ENCODE measurements at places on chromosomes 11 and 22.
A peak's percentile ranks its signal among the peaks of the same experiment; 100 is the strongest.

GRCh38 chr11:111305162-111305802 lies 6.9 kb downstream of the POU2AF3 start:
- DNase-seq, result no peak

DNA sequence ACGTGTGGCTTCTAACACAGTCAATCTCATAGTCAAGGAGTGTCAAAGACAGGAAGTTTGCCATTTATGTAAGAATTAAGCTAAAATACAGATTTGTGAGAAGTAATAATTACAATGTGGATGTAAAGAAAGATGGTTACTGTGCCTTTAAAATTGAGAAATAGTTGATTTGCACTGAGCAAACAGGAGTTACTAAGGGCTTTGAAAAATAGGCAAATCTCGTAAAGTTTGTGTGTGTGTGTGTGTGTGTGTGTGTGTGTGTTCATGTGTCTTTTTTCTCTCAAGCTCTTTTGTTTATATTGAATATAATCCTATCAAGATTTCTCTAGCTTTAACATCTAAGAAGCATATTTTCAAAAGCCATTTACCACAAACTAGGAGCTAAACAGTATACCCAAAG lies 2284.5 kb downstream of the LRRC4C start:
- DNase-seq, result peak; percentile 32

DNA sequence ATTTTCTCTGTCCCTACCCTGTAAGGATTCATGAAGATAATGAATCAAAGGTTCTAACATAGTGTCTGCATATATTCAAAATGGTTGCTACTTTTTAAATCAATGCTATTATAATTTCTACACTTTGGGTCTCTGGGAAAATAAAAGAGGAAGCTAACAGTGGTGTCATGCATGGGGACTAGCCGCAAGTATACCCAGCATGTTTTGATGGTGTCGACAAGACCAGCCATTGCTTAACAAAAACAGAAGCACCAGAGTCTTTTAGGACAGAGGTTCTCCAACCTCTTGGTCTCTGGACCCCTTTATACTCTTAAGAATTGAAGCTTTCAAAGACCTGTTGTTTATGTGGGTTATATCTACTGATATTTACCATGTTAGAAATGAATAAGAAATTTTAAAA lies 37.8 kb downstream of the RNF141 start:
- no peak for DNase-seq

- no peak for DNase-seq
Observed at GRCh38 chr11:13291800-13292199, 14.2 kb downstream of the BMAL1 start.

DNA sequence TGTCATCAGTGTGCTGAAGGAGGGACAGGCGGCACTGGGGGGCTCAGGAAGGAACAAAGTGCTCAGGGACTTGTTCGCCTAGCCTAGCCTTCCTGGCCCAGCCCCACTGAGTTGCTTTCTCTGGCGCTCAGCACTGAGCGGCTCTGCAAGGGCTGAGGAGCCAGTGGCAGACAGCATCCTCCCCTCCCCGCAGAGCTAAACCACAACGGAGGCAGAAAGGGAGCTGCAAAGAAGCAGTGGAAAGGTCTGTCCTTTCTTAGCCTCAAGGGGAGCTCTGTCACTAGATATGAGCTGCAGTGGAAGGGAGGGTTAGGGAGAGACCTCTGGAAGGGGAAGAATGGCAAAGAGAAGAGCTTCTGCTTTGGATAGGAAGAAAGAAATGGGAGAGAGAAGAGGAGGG lies 89.7 kb upstream of the PHOX2A start:
- DNase-seq, result no peak

GRCh38 chr11:133681901-133682300 lies 149.6 kb upstream of the OPCML start:
- no peak for DNase-seq

DNA sequence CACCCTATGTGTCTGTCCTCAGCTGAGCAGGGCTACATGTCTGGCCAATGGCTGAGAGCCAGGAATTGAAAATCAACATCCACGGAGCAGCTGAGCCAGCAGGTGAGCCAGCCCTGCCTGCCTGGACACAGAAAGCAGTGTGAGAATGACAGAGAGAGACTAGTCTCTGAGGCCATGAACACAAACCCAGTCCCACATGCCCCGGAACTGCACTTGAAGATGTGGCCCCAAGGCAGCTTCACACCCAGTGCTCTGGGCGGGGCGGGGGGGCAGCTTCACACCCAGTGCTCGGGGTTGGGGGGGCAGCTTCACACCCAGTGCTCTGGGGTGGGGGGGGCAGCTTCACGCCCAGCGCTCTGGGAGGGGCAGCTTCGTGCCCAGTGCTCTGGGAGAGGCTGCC lies 37.6 kb downstream of the TRMU start:
- DNase-seq, result no peak

DNA sequence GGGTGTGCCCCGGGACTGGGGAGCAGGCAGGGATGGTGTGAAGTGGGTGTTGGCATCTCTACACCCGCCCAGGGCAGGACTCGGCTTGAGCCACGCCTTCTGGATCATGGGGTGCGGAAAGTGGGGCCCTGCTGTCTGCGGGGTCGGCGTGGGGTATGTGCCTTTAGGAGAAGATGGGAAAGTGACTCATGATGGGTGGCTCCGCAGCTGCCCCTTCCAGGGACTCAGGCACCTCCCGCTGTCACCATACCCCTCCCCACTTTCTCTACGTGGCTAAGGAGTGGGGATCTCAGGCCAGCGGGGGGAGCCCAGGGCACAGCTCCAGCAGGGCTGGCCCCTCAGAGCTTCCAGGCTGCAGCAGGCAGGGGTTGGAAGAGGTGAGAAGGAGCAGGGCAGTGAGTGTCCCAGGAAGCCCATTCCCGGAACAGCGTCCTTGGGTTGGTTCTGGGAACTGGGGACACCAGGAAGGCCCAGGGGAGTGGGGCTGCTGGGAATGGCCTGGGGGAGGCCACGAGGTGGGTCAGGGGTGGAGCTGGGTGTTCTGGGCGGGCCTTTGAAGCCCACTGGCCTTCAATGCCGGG lies 102.9 kb upstream of the FGF3 start:
- DNase-seq, result no peak

- DNase-seq, result peak; percentile 69
Observed at GRCh38 chr22:41226723-41227655, 13.7 kb downstream of the CHADL start.

GRCh38 chr11:72471005-72471898 lies 36.9 kb upstream of the CLPB start:
- peak; percentile 59 for DNase-seq

DNA sequence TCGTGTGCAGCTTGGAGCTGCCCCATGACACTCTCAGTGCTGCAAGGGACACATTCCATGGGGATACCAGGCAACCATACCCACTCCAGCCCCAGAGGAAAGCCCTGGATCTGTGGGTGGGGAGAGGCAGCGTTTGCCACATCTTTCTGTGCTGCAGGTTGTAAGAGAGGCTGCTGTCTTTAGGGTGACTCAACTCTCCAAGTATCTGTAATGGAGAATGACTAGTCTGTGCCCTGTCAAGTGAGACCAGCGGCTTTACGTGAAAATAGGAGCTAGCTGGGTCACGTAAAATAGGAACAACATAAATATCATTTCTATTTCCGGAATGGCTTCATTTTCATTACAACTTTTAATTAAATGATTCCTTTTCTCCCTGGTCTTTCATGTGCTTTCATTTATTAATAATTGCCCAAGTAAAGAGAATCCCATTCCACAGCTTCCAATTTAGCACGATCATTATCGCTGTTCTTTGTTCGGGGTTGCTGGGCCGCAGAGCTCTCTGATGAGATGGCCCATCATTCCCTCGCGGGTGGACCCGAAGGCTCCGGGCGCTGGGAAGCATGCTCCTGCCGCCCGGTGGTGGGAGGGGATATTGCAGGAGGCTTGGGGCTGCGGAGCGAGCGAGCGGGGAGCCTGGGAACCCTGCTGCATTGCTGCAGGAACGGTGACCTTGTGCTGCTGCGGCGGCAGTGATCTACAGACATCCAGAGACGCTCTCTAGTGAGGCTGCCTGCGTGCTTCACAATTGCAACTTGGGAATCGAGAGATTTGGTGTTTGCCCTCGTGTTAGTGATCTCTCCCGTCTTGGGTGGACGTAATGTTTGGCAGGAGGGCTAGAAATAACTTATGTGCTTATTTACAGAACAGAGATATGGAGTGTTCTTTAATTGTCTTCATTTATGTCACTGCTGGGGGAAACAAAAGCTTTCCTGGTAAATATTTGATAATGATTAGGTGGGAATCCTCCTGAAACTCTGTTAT lies 10.6 kb downstream of the SLC6A5 start:
- peak; percentile 90 for DNase-seq

Data from left lung (tissue), 14 donors.